ENCODE measurements at places on chromosomes 11 and 22.

DNA sequence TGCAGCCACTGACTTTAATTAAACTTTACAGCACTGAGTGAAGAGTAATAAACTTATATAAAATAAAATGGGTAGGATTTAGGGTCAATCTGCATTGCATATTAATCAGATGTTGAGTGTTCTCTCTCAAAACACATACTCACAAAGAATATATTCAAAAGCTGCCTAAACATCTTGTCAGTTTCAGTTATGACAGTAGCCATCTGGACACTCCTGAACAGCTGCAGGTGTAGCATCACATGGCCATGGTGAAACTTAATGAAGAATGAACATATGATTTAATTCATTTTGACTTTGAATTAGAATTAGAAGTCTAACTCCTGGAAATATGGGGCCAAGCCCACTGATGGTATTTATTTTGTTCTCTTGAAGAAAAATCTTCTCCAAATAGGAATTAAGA is 684.3 kb upstream of the RAG2 start:
- DNase-seq: no peak

DNA sequence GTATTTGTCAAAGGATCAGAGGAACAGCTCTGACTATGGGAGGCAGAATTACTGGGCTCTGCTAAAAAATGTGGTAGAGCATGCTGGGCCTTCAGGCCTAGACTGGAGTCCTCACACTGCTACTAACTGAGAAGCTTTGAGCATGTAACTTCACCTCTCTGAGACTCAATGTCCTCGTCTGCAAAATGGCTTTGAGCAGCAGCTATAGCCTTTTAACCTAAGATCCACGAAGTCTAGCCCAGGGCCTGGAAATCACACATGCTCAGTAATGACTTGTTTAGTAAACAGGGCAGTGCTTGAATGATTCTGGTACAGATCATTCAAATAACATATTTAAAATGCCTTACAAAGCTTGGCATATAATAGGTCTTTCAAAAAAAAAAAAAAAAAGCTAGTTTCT is 221.7 kb downstream of the NTM start:
- no peak for DNase-seq

GRCh38 chr11:126333142-126333541 is 22.3 kb upstream of the ST3GAL4 start:
- DNase-seq: no peak

DNA sequence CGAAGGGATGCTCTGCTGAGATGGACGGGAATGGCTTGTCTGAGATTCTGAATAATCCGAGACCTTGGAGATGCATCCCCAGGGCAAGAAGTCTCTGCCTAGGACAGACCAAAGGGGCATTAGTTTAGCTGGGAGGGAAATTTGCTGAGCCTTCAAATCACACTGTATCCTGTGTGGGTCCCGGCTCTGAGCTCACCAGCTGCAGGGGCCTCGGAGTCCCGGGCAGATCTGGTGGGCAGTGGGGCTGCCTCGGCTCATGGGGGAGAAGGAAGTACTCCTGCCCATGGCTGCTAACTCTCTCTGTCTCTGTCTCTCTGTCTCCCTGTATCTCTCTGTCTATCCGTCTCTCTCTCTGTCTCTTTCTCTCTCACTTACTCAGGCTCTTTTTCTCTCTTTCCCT is 522.4 kb downstream of the TBC1D22A start:
- DNase-seq: no peak

DNA sequence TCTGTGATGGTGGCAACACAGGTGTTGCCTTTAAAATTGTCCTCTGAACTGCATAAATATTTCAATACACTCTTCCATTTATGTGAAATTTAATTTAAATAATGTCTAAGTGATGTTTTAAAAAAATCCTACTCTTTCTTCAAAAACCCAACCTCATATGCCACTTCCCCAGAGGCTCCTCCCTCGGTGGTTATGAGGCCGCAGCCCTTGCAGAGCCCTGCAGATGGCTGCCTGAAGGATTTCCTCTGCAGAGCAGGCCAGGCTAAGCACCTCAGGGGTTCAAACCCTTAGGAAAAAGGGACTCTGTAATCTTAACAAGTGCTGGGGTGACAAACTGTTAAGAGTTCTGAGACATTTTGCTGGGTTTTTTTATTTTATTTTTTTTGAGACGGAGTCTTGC is 25.2 kb downstream of the MORC2 start:
- DNase-seq: no peak

DNA sequence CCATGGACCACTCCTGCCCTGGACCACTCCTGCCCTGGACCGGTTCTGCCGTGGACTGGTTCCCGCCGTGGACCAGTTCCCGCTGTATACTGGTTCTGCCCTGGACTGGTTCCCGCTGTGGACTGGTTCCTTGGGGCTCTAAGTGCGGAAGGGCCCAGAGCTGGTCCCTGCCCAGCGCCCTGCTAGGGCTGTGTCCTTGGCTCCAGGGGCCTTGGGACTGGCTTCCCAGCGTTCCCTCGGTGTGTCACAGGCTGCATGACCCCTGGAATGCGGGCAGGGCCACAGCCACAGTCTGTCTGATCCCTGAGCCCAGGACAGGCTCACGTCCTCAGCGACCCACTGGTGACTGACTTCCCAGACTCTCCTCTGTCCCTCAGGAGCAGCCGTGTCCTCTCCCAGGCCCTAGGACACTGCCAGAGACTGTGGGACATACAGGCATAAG is 412.2 kb downstream of the TBC1D22A start:
- no peak for DNase-seq

- DNase-seq: no peak
Observed at GRCh38 chr11:74370123-74370522, 28.1 kb downstream of the PGM2L1 start.

- DNase-seq: no peak
Observed at GRCh38 chr11:62676698-62677097, 2.2 kb downstream of the UBXN1 start.

DNA sequence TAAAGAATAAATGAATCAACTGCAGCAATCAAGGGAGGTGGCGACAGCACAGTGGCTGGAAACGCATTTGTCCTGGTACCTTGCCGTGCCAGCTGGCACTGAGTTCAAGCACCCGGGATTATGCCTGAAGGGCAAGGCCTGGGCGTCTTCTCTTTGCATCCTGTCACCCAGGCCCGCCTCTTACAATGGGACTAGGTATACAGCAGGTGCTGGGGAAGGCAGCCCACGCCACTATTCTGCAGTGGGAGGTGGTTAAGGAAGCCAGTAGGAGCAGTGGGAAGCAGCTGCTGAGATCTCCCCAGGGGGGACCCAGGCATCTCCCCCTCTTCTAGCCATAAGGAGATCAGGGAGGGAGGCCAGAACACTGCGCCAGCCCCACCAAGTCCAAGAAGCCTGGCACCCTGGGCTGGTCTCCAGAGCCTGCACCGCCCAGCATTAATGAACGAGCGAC is 15.3 kb upstream of the BAIAP2L2 start:
- DNase-seq: no peak

GRCh38 chr11:132490978-132491377 is 1041.3 kb downstream of the OPCML start:
- DNase-seq: no peak

DNA sequence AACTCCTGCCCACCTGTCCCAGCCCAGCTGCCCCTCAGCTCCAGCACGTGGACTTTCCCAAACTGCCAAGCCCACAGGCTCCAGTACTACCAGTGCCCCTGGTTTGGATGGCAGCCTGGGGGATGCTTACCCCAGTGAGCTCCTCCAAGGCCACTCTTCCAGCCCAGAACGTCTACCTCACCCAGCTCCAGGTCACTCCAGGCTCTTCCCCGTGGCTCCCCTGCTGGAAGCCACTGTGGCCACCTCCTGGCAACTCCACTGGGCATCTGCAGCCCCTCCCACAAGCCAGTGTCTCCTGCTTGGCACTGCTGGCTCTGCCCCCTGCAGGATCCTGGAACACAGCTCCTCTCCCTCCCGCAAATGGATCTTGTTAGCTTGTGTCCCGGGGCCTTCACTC is 29.3 kb downstream of the LMO1 start:
- no peak for DNase-seq

GRCh38 chr22:17112491-17113042 is 8.6 kb downstream of the TMEM121B start:
- no peak for DNase-seq

- DNase-seq: no peak
Observed at GRCh38 chr11:32584921-32585320, 1.3 kb downstream of the EIF3M start.

DNA sequence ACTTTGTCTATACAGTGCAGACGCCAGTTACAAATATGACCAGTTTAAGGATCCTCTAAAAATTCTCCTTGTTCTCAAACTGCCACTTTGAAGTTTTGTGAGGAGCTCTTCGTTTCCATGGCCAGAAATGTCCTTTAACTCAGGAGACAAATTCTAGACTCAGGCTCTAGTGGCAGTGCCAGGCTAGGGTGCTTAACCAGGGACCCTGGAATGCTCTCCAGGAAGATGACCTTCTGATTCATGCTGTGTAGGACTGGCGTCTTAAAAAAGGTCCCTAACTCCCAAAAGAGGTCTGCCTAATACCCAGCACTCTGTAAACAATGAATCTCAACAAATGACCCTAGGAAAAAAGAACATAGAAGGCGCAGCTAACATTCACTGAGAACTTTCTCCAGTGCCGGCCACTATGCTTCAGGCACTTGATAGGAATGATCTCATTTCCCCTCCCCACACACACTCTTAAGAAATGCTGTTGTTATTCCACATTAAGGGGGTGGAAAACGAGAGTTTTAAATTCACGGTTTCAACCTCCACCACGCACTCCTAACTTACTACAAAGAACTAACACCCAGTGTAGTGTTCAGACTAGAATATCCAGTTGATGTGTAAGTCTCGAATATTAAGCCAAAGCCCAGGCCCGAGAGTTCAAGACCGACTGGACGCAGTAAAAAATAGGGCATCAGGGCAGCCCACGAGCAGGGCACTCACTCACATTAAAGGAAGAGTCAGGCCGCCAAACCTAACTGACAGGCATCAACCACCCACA is 747 bp downstream of the NXF1 start:
- no peak for DNase-seq

DNA sequence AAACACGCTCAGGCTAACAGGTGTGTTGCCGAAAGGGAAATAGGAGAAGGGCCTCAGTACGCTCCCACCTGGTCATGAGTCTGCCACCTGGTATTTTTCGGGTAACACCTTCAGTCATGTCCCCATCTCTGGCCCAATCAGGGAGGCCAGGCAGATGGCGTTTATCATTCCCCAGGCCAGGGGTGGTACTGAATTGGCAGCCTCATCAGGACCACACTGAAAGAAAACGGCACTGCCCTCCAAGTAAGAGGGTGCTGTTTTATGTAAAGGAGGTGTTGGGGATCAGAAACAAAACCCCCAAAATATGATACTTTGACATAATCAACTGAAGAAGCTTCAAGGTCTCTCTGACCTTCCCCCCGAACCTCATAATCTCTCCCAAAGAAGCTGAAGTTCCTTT is 58.9 kb downstream of the RCN1 start:
- DNase-seq: no peak

DNA sequence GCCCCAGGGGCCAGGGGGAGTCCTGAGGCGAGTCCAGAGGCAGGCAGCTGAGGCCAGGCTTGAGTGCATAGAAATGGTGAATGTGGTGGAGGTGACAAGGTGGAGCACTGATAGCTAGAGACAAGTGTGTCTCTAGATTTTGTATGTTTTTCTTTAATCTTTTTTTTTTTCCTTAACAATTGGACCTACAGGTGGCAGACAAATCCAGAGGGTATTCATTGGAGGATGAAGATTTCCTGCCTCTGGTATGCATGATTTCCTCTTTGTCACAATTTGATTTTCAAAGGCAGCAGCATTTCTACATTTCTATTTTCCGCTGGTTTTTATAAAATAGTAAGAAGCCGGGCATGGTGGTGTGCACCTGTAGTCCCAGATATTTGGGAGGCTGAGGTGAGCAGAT is 47.7 kb upstream of the DKK3 start:
- DNase-seq: no peak

GRCh38 chr22:31491218-31491962 is 1.7 kb upstream of the EIF4ENIF1 start:
- DNase-seq: no peak

- DNase-seq: no peak
Observed at GRCh38 chr11:1749395-1750351, 722 bp downstream of the IFITM10 start.

- no peak for DNase-seq
Observed at GRCh38 chr11:118095967-118096367, 9.2 kb upstream of the SMIM35 start.

DNA sequence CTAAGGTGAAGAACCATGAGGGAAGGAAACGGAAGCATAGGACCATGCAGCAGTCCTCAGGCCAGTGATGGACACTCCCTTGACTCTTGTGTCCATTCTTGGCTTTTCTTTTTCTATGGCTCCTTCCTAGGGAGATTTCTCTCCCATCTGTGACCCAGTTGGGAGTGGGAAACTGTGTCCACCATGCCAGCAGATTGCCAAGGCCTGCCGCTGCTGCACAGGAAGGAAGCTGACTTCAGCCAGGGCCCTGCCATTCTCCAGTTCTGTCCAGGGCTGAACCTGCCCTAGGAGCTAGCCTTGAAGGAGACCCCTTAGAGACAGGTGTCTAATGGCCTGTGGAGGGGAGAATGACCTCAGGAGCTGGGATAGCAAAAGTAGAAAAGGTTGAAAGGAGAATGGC is 17.4 kb downstream of the SSH3 start:
- DNase-seq: no peak

GRCh38 chr11:100872951-100873740 is 186.1 kb downstream of the ARHGAP42 start:
- no peak for DNase-seq

DNA sequence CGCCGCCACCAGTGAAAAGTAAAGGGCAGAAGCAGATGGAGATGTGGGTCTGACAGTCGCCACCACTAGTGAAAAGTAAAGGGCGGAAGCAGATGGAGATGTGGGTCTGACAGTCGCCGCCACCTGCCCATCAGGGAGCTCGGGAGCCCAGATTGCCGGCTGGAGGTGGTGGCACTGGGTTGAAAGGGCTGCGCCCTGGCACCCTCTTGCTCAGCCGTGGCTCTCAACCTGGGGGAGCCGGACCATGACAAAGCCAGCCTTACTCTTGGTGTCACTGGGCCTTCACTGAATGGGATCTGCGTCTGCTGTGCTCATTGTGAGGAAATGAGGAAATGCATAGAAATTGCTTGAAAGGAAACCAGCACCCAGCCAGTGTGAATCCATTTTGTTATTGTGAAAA is 36.3 kb downstream of the AP2A2 start:
- DNase-seq: no peak

- DNase-seq: no peak
Observed at GRCh38 chr11:21582791-21583190, 610.1 kb upstream of the ANO5 start.

GRCh38 chr22:36177160-36177559 is 16.6 kb upstream of the APOL3 start:
- DNase-seq: no peak

- DNase-seq: no peak
Observed at GRCh38 chr11:123452794-123453193, 22.7 kb downstream of the GRAMD1B start.

DNA sequence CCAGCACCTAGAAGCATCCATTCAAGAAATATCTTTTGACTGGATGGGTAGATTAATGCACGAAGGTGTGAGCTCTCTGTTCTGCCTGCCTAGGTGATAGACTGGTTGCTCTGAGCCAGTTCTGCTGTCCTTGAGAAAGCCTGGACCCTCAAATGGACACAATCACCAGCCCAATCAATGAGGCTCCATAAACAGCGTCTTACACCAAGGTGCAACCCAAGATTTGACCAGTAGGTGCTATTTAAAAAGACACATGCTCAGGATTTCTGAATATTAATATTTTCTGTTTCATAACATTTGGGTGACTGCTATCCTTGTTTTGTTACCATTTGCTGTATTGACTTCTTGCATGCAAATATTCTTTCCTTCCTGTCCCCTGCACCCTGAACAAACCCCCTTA is 39.0 kb downstream of the PAMR1 start:
- no peak for DNase-seq

GRCh38 chr11:356610-357009 is 12.7 kb upstream of the B4GALNT4 start:
- DNase-seq: no peak
